ENCODE measurements at places on chromosomes 4 and X.

DNA sequence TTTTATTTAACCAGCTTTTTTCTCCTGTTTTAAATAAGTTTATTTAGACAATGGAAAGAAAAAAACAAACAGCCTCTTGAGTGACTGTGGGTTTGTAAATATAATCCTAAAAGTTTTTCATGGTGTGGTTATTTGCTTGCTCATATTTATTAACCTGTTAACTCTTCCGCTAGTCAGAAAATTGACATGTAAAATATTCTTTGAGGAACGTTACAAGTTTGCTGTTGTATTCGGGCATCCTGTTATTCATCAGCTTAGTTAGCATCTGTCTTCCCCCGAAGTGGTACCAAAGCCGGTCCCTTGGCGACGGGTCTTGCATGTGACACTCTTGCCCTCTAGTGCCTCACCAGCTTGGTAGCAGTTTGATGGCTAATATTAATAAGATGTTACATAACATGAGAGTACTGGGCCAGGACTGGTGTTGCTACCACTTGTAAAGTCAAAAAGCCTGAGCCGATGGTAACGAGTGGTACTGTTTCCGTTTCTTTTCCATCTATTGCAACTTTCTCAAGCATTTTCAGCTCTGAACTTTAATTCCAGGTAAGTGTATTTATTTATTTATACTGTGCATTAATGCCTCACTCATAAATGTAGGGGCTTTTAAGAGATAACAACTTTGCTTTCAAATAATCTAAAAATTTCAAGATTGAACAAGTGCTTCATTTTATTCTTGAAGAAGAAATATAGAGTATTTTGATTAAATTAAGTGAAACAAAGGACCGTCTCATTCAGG, at the start of gene NDST3:
Gene NDST3 (plus strand): TSS at position 434 of the 733 bp plus-strand sequence. CDS start 19,425 bp downstream, outside the sequence.
- DNase-seq, result peak; percentile 63

DNA sequence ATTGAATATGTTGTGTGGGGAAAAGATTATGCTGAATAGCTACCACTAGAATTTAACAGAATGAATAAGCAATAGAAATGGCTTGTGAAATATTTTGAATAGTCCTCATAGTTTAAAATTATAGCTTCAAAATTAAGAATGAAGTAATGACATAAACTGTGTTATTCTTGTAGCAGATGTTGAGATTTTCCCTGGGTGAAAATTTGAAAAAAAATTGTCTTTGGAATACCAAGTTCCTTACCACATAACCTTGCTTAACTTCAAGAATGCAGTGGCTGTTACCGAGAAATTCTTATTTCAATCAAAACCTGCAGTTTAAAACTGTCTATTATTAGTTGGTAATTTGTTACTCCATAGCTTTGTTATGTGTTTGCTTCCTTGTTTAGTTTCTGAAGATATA, 1268.6 kb downstream of the RAPGEF2 start:
- DNase-seq, result no peak

- DNase-seq, result peak; percentile 20
Measured at GRCh38 chr4:97720869-97721432, 422.3 kb downstream of the STPG2 start.

DNA sequence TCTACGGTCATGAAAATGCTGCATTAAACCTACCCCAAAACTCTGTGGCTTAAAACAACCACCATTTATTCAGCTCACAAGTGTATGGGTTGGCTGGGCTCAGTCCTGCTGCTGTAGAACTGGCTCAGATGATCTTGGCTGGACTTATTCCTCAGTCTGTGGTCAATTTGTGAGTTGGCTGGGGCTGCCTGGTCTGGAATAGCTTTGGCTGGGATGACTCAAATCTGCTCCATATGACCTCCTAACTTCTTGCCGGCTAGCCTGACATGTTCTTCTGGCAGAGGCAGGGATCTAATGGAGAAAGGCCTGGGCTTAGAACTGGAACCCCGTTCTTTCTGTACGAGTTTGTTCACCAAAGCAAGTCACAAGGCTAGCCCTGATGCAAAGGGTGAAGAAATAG, 71.7 kb downstream of the CFAP299 start:
- DNase-seq, result no peak

DNA sequence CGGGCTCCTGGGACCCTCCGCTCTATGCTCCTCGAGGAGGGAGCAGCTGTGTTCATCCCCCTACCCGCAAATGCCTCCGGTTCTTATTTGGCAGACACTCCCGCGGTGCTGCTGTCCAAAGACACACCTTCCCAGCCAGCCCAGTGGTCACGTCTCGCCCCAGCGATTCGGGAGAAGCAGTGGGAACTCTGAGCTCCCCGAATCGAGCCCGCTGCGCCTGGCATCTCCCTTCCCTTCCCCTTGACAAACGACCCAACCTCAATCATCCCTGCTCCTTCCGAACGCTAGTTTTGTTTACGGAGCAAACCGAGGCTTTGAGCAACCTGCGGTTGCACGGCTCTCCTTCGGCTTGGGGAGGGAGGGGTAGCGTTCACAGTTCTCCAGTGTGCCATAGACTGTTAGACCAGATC, 317 bp upstream of the FRMPD4 start:
- DNase-seq, result no peak

- DNase-seq, result no peak
Measured at GRCh38 chr4:71222661-71223060, 116.2 kb upstream of the SLC4A4 start.

DNA sequence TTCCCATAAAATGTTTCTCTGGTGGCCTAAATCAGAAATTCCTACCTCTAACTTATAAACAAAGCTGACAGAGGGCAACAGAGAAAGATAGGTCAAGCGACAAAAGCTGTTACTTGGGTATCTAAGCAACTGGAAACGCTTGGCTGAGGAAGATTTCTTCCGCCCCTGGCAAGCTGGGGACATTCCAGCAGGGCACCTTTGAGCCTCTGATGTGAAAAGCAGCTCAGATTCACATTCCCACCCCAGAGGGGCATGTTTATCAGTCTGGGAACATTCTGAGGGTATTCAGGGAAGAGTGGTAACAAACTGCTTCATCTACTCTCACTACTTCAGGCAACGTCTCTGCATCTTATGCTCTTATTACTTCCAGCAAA, 3.5 kb upstream of the CDS1 start:
- DNase-seq, result no peak
